ENCODE measurements at places on chromosomes 1 and 21.

GRCh38 chr1:182340233-182341058 is 51.1 kb downstream of the GLUL start:
- DNase-seq = peak; percentile 78

DNA sequence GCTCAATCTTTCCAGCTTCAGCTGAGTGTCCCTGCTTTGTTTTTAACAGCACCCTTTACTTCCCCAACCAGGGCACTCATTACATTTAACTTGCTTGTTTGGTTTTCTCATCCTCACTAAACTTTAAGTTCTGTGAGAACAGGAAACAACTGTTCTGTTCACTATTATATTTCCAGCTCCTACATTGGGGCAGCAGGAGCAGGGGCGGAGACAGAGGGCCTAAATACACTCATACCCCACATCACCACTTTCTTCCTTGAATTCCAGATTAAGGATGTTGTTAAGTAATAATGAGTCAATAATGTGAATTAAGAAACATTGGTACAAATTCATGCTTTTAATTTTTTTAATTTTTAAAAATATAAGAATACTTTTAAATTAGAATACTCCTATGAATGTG is 6.0 kb downstream of the DRAM2 start:
- no peak for DNase-seq

DNA sequence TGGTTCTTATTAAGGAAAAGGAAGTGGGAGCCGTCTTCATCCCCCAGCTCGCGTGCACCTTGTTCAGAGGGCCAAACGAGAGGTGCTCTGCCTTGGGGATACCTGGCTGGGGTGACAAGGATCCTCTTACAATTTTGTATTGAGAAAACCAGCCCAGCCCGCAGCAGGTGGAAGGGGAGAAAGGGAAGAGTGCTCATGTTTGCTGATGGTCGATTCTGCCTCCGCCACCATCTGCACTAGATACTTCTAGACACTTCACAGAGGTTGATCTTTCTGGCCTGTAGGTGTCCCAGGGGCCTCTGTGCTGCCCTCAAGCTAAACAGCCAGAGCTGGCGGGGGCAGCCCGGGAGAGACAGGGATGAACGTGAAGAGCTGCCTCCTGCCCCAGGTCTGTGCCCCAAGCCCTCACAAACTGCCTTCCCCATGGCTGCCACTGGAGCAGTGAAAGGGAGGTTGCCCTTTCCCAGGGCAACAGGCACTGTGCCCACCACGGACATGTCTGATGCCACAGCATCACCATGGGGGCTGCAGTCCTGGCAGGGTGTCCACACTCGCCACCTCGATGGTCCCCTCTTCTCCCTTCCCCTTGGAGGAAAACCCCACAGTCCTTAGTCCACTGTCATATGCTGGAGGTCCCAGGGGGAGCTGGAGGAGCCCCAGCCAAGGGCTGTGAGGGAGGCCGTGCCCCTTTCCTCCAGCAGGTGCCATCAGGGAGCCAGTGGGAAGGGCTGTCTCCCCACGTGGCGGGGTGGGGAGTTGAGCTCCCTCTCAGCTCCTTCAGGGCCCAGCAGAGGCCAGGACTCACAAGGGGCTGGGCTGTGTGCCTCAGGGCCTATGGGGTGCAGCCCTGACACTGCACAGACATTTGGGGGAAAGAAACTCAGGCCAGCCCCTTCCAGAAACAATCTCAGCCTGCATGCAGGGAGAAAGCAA is 8.1 kb downstream of the ADPRS start:
- DNase-seq = peak; percentile 45

DNA sequence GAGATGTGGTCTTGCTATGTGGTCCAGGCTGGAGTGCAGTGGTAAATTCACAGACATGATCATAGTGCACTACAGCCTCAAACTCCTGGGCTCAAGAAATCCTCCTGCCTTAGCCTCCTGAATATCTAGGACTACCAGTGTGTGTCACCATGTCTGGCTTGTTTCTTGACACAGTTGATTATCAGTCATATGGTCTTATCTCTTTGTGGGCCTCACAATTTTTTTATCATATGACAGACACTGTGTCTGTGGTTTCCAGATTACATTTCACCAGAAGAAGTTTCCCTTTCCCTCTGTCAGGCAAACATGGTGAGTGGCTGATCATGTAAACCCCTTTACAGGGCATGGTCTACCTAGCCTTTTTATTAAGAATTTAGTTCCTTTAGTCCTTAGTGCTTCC is 96.1 kb downstream of the HFM1 start:
- DNase-seq = no peak

DNA sequence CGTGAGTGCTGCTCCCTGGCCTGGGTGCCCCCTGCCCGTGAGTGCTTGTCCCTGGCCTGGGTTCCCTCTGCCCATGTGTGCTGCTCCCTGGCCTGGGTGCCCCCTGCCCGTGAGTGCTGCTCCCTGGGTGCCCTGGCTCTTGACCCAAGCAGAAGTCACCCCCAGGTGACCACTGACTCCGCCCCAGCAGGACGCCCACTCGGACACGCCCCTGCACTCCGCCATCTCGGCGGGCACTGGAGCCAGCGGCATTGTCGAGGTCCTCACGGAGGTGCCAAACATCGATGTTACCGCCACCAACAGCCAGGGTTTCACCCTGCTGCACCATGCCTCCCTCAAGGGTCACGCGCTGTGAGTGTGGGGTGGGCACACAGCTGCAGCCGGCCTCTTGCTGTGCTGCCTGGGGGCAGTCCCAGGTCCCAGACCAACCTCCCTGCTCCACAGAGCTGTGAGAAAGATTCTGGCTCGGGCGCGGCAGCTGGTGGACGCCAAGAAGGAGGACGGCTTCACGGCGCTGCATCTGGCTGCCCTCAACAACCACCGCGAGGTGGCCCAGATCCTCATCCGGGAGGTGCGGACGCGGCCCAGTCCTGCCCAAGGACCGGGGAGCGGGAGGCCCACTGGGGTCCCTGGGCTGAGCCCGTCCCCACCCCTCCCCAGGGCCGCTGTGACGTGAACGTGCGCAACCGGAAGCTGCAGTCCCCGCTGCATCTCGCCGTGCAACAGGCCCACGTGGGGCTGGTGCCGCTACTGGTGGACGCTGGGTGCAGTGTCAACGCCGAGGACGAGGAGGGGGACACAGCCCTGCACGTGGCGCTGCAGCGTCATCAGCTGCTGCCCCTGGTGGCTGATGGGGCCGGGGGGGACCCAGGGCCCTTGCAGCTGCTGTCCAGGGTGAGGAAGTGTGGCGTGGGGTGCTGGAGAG is 3.9 kb upstream of the MMP23B start:
- DNase-seq = no peak

DNA sequence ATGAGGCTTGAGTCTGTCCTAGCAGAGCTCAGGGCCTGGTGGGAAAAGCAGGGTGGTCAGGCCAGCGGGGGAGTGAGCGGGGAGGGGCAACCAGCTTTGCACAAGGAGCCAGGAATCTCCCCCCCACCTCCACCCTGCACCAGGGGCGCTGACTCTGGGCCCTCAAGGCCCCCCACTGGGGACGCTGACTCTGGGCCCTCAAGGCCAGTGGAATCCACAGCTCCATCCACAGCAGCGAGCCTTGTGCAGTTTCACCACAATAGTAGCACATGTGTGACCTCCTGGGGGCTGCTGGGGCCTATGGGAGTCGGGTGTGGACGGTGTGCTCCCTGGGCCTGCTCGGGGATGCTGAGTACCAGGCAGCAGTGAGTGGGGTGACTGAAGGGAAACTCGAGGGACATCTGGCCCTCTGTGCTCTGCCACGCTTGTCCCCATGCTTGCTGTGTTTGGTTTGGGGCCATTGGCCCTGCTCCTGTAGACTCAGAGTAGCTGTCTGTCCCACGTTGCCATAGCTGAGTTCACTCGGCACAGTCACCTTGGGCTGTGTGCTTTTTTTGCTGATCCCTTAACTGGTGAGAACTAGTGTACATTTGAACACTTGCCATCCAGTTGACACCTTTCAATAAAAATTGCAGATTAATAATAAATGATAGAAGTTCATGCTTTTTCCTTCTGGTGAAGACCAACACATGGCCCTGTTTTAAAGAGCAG is 89.2 kb downstream of the ADARB1 start:
- no peak for DNase-seq

DNA sequence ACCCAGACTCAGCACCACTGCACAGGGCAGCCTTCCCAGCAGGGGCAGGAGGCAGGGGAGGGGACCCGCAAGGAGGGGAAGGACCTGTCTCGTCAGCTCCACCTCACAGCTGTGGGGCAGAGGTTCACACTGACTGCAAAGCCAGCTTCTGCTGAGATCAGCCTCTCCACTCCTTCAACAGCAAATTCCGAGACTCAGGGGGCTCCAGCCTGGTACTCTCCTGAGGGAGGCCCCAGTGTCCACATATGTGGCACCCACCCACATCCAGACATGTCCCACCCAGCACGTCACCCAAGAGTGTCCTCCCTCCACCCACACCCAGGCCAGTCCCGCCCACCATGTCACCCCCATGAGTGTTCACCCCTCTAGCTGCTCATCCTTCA is 329.5 kb downstream of the NPHP4 start:
- no peak for DNase-seq

GRCh38 chr1:181818943-181819342 is 242.6 kb downstream of the ZNF648 start:
- DNase-seq = no peak

All from GM23248 (cell line).